Stomach (tissue), 19 donors: ENCODE measurements at places on chromosomes 7 and 10.

DNA sequence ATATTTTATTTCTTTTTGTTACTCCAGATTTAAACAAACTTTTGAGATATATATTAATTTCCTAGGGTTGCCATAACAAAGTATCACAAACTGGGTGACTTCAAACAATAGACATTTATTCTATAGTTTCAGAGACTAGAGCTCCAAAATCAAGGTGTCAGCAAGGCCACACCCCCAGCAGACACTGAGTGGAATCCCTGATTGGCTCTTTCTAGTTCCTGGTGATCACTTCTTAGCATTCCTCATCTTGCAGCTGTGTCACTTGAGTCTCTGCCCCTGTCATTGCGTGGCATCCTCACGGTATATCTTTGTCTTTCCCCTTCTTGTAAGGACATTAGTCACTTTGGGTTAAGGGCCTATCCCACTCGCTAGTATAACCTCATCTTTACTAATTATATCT, 7.6 kb upstream of the SLC26A3 start:
- DNase-seq, result no peak

- no peak for DNase-seq
Observed at GRCh38 chr10:70722820-70723424, 50.6 kb downstream of the ADAMTS14 start.

DNA sequence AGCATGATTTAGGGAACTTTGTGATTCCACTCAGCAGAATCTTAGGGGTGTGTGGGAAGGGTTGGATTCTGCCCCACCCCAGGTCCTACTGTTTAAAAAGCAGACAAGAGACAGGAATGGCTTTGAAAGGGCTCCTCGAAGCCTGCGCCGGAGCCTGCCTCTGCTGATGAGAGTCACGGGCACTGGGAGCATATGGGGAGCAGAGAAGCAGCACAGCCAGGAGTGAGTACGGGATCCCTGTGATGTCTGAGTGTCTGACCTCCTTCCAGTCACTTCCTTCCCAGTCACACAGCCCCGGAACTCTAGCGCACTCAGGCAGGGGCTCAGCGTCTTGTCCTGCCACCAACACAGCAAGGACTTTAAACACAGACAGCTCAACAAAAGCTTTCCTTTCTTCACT, 514.9 kb upstream of the DPP6 start:
- no peak for DNase-seq

DNA sequence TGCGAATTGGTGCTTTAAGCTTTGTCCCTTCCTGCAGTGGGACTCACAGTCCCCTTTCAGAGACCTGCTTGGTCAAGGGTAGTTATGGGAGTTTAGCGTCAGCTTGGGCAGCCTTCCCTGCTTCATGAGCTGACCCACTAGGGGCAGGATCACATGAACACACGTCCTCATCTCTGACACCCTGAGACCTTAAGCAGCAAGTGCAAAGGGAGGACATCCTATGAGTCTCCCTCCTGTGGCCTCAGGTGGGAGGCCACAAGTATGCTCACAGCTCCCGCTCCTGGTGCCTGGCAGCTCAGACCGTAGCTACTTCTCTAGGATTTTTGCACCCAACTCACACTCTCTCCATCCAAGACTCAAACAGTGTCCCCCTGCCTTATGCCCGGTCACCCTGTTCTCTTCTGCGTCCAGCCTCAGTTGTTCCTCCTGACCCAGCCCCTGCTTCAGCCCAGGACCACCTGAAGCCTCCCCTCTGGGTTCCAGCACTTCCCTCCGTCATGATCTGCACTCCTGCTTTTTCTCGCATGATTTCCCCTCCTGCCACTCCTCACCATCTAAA, 136.6 kb upstream of the FAM20C start:
- DNase-seq, result no peak
